Hematopoietic multipotent progenitor cell treated with erythropoietin and hydrocortisone succinate and interleukin-3 and kit ligand, for 4 days (in vitro differentiated cells): ENCODE measurements at places on chromosomes 1 and 21.
A peak's percentile ranks its signal among the peaks of the same experiment; 100 is the strongest.

- peak; percentile 79 for DNase-seq
These were observed 3.4 kb downstream of the PTTG1IP start for GRCh38 chr21:44869781-44870747.

GRCh38 chr1:242002072-242002471, 3.2 kb upstream of the MAP1LC3C start:
- DNase-seq: no peak

DNA sequence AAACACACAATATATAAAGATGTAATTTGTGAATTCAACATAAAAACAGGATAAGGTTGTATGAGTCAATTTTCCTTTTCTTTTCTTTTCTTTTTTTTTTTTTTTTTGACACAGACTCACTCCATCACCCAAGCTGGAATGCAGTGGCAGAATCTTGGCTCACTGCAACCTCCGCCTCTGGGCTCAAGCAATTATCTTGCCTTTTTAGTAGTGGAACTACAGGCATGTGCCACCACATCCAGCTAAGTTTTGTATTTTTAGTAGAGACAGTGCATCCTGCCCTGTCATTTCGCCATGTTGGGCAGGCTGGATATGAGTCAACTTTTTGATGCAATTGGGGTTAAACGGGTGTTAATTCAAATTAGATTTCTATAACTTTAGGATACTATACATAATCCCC, 10.3 kb upstream of the SPRR2B start:
- DNase-seq: no peak

DNA sequence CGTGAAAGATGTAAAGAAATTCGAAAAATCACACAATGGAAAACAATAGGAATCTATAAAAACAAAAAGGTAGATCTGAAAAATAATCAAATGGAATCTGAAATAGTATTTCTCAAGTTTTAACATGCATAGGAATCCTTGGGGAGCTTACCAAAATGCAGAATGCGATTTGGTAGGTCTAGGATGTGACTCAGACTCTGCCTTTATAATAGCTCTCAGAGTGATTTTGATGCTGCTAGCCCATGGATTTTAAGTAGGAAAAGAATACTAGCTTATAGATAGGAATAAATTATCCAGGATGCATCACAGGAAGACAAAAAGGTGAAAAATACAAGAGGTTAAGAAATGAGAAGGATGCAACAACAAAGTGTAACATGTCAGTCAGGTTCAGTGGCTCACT, 14.1 kb upstream of the RABGGTB start:
- no peak for DNase-seq

DNA sequence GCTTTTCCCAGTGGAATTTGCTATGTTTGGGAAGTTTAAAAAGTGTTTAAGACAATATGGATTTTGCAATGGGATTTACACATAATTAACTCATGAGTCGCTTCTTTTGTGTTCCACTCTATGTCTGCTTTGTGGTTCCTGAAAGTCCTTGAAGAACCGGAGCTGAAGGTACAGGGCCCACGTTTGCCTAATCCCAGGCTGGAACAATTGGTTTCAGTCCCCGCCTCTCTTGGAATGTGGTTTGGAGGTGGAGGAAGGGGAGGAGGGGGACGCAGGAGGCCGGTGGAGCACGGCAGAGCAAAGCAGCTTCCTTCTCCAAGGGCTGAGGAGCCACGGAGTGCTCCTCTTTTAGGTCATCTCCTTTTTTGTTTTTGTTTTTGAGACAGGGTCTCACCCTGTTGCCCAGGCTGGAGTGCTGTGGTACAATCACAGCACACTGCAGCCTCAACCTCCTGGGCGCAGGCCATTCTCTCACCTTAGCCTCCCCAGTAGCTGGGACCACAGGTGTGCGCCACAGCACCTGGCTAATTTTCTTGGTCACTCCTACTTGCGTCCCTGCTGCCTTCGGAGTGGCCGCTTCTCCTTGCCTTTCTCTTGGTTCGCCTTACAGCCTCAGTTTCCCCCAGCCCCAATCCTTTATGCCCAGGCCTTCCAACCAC, 129.5 kb upstream of the ERRFI1 start:
- no peak for DNase-seq

DNA sequence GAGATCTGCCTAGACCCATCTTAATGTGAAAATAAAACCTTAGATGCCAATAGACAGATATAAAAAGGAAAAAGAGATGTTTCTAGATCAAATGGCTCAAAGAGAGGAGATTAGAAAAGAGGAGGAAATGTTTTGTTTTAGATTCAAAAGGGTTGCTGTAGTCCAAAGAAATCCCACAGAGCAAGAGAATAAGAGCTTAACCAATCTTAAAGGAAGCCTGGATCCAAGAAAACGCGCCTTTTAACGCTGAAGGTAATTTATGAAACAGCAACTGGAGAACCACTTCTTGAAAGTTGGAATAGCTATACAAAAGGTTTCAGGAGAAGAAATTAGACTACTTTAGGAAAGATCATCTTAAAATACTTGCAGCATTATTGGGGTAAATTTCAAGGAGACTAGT, 298.8 kb downstream of the BRINP2 start:
- no peak for DNase-seq

DNA sequence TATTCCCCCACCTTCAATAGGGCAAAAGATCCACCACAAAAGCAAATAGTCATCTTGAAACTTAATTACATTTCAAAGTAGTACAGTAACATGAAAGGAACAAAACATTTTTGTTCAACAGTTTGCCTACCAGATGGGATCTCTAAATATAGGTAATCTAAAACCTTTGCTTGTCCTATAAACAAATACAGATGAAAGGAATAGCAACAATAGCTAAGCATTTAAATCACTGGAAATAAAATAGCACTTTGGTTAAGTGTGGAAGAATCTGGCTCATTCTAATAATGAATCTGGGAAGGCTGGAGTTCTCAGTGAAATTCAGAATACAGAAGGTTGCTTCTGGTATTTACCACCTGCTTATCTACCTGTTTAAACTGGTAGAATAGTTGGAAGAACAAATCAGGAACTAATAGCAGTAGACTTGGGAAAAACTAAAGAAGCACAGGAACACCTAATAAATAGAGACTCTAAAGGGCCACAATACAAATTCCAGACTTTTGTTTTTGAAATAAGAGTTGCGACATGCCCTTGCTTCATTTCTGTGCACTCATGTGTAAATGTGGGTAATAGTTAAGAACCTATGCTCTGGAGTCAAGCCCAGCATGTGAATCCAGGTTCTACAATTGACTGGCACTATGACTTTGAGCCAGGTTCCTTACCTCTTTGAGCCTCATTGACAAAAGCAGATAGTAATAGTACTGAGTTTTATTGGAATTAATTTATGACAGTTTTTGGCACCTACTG, 2.3 kb upstream of the LYPLAL1 start:
- DNase-seq: no peak

DNA sequence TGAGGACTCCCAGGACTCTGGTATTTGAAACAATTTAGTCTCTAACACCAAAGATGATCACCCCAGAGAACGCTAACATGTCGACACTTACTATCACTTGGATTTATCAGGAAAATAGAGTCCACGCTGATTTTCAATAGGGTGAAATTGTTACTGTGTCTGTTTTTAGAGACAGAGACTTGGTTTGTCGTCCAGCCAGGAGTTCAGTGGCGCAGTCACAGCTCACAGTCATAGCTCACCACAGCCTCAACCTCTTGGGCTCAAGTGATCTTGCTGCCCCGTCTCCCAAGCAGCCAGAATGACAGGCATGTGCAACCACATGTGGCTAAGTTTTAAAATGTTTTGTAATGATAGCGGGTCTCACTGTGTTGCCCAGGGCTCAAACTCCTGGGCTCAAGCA, 5.3 kb downstream of the SSU72 start:
- DNase-seq: no peak

DNA sequence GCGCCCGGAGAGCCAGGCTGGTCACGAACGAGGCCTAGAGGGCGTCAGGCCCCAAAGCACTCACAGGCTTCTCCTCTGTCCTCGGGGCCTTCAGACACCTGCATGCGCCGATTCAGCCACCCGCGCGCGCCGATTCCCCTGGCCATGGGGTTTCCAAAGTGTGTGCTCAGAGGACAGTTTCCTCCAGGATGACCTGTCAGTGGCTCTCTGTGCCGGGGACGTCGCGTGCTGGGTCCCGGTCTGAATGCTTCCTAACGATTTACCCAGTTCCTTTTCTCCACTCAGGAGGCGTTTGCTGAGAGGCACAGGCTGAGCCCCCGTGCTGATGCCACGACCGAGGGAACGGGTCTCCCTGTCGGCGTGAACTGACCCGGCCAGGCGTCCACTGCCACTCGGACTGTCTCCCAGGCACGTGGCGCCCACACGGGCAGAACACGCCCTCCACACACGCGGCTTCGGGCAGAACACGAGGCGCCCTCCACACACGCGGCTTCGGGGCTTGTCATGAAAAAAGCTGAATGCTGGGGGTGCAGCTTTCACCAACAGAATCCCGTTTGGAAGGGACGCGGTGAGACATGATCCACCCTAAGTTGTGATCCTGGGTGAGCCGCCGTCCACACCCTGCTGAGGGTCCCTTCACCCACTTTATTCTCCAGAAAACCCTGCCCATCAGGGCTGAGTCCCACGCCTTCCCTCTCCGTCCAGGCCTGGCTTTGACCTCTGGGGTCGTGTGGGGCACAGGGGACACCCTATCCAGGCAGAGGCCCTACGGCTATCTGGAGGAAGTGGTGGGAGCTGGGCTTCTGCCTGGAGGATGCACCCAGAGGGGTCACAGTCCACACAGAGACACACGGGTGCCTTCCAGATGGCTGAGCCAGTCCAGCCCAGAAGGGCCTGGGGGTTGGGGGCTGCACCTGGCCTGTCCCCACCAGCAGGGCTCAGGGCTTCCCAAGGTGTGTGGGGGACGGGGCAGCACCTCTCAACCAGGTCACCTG, 56.1 kb downstream of the COL6A1 start:
- DNase-seq: no peak

DNA sequence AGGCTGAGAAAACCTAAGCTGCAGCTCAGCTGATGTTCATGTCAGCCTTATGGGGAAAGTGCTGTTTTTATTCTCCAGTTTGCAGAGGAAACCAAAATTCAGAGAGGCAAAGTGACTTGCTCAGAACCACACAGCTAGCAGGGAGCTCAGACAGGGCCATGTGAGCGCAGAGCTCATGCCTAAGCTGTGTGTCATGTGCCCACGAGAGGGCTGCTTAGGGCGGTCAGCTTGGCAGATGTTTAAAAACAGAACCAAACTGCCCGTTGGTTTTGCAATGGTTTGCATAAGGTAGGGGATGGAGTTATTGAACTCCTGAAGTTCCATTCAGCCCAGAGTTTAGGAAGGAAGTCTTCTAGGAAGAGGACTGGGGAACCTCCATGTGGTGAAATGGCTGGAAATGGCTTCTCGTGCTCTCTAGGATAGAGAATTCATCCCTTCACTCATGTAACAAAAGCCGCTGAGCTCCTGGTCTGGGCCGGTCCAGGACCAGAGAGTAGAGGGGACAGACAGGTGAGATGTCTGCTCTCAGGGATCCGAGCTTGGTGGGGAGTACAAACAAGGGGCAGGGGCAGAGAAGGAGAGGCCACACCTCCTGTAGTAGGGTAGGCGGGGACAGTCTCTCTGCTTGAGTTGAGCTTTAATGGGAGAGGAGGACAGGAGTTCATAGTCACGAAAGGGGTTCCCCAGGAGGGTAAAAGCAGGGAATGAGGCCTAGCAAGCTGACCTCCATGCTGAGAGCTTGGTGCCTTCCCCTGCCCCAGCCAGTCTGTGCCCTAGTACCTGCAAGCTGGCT, 46.9 kb downstream of the ARHGEF10L start:
- DNase-seq: no peak

DNA sequence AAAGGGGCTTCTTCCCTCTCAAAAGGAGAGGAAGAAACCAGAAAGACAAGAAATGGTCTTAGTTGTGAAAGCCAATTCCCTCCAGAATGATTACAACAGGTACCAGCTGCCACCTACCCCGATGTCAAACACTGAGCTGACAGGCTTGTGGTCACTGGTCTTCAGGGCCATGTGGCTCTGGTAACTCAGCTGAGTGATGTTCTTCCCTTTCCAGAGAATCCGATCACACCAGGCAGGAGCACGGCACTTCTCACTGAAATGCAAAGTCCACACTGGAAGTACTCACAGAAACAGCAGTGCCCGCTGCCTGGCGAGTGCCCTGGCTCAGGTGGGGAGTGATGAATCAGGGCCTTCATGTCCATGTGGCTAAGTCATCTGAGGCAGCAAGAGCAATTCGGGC, 18.7 kb upstream of the MTF1 start:
- no peak for DNase-seq

GRCh38 chr21:35398346-35398982, 349.4 kb upstream of the RUNX1 start:
- DNase-seq: no peak

DNA sequence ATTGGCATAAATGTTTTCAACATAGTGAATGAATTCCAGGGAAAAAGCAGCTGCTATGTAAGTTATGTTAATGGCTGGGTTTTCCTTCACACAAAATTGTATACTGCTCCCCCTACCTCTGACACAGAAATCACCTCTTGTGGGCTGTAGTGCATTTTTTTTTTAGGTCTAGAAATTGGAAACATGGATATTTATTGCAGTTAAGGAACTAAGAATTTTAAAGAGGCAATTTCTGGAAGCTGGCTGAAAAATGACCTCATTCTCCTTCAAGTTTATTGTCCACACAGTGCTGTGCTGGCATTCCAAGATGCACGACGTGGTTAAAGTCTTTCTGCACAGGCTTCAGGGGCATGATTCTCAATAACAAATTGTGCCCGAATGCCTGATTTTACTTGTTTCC, 1424.2 kb downstream of the MRPL39 start:
- DNase-seq: no peak

DNA sequence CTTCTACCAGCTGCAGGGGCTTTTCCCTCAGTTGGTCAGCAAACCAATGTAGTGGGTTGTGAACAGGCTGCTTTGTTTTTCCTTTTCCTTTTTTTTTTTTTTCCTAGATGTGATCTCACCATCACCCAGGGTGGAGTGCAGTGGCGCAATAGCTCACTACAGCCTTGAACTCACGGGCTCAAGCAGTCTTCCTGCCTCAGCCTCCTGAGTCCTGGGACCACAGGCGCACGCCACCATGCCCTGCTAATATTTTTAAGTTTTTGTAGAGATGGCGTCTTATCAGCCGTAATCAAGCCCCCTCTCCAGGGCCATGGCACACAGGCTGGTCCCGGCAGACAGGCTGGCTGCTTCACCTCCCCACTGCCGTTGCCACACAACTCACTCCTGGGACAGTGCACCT, 3.4 kb upstream of the TRIM11 start:
- DNase-seq: no peak

- DNase-seq: no peak
These were observed 9.1 kb downstream of the SYT2 start for GRCh38 chr1:202701200-202701599.

DNA sequence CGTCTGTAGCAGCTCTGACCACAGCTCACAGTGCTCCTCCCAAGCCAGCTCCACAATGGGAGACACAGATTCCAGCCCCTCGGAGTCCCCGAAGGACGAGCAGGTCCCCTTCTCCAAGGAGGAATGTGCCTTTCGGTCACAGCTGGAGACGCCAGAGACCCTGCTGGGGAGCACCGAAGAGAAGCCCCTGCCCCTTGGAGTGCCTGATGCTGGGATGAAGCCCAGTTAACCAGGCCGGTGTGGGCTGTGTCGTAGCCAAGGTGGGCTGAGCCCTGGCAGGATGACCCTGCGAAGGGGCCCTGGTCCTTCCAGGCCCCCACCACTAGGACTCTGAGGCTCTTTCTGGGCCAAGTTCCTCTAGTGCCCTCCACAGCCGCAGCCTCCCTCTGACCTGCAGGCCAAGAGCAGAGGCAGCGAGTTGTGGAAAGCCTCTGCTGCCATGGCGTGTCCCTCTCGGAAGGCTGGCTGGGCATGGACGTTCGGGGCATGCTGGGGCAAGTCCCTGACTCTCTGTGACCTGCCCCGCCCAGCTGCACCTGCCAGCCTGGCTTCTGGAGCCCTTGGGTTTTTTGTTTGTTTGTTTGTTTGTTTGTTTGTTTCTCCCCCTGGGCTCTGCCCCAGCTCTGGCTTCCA, 22.9 kb upstream of the VPS13D start:
- no peak for DNase-seq
